ENCODE measurements at places on chromosomes 13 and 19.
A peak's percentile ranks its signal among the peaks of the same experiment; 100 is the strongest.

- DNase-seq: no peak
Observed at GRCh38 chr19:30873691-30874090, 475.5 kb downstream of the TSHZ3 start.

DNA sequence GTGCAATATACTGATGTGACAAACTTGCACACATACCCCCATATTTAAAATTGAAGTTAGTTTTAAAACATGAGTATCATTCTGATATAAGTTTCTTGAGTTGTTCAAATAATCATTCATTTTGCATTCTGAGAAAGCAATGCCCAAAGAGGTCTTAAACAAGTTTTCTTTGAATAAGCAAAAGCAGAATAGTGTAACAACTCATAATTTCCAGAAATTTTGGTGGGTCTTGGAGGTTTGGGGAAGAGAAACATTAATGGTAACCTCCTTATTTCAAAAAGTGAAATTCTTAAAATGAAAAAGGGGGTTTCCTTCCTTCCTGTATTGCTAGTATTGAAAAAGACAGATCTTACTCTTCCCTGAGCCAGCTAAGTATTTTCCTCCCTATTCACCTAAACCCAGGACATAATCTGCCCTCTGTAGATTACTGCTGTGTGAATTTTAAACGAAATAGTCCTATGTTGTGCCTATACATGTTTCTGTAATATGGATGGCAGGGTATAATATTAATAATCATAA is 30.4 kb downstream of the SLC25A15 start:
- no peak for DNase-seq

DNA sequence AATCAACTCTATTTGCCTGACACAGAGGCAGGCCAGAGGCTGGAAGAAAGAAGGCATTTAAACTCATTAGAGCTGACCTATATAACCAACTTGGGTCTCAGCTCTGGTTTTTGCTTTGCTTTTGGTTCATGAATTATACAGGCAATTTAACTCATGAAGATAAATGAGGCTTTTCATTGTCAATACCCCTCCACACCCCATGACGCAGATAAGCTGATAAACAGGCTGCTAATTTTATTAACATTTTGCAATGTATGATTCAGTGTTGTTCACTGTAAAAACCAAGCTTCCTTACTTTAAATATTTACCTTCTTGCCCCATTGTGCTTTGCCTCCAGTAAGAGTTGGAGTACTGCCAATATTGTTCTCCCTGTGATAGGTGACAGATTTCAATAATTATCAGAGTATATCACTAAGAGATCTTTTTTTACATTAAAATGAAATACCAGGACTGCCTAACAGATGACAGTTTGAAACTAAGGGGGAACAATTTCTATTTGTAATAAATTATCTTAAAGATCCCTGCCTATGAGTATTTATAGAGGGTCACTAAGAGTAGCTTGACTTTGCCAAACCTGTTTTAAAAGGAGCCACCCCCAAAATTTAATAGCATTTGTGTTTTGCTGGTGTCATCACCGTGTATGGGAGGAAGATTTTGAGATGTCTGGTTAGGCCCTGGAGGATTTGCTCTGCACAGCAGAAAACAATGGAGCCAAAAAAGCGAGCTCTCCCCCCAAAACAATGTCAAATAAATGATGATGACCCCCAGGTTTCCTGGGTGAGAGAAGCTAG is 472.7 kb upstream of the NBEA start:
- DNase-seq: no peak

GRCh38 chr19:33260628-33261418 is 35.2 kb upstream of the SLC7A10 start:
- DNase-seq: peak; percentile 32

DNA sequence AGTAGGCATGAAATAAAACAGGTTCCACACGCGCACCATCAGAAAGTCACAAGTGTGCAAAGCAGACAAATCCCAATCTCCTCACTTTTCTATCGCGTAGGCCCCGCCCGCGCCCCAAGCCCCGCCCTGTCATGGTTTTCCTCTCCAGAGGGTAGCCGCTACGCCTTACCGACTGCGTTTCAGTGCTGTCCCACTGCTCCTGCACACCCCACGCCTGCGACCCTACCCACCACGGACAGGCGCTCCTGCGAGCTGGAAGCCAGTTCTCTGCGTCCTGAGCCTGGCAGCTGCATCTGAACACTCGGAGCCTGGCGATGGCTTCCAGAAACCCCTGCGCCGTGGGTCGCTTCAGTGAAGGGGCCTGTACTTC is 379 bp upstream of the ZNF470 start:
- DNase-seq: peak; percentile 6

DNA sequence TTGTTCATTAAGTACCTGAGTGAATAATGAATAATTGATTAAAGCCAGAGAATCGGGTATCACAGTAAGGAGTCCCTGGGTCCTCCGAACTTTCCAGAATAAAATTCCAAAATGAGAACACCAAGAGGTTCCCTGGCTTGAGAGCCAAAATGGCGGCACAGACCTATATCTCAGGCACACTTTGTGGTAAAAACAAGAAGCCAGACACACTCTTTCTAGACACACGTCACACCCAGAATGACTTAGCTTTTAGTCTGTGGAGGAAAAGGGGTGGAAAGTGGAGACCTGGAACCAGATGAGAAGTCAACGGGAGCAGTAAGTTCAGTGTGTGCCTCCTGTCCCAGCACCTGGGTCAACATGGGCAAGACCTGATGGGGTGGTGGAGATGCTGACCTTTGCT is 8.4 kb downstream of the ARL11 start:
- no peak for DNase-seq

DNA sequence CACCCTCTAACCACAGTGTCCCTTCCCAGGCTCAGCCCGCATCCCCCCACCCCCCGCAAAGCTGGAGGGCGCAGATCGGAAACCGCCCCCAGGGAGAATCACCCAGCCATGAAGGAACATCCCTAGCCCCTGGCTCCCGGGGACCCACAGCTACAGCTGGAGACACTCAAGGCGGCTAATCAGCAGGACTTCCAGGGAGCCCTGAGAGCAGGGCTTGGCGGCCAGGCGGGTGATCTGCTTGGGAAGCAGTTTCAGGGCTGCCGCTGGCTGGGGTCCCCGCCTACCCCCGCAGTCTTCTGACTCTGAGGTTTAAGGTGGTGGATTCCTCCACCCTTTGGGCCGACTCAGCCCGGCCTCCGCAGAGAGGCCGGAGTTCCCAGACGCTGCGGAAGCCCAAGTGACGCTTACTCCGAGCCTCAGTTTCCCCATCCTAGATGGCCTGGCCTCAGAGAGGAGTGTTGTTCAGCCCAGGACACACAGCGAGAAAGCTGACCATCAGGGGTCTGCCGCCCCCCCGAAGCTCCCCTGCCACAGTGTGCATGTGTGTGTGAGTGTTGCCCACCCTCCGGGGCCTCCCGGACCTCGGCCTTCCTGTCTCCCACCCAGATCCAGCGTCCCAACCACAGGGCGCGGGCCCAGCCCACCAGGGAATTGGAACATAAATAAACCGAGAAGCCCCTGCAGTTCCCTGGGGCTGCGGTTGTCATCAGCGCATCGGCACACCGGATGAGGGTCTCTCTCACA is 9.8 kb downstream of the FUT6 start:
- DNase-seq: no peak

DNA sequence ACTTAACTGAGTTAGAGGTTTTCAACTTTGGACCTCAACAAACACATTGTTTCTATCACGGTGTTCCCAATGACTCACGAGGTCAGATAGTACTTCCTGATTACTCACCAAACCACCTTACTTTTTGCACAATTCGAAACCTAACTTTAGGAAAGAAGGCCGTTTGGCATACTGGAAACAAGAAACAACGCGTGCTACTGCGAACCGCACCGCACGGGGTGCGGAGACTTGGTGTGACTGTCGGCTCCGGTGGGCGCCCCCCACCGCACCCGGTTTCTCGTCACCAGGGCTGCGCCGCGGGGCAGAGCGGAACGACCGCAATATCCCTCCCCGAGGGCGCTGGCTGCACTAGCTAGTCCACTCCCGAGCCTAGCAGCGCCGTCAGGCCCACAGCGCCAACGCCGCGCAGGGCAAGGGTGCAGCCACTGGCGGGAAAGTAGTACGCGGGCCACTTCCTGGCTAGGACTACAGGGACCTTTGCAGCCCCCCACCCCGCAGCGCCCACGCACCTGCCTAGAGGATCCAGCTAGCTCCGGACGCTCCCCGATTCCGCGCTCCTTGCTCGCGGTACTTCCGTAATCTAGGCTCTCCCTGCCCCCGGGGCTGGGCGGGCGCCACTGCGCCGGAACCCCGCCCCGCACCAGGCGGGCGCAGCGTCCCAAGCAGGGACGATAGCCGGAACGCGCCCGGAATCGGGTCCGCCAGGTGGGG is at the start of gene PARP4:
TSS of gene PARP4 (minus strand) at position 582 of the 711 bp plus-strand sequence. CDS start 9,002 bp downstream, outside the sequence.
- DNase-seq: peak; percentile 71

Data from pons (tissue), 1 donor.